ENCODE measurements at places on chromosomes 13 and 19.
A peak's percentile ranks its signal among the peaks of the same experiment; 100 is the strongest.

GRCh38 chr13:44053208-44053607 is 173.5 kb downstream of the LACC1 start:
- no peak for DNase-seq

DNA sequence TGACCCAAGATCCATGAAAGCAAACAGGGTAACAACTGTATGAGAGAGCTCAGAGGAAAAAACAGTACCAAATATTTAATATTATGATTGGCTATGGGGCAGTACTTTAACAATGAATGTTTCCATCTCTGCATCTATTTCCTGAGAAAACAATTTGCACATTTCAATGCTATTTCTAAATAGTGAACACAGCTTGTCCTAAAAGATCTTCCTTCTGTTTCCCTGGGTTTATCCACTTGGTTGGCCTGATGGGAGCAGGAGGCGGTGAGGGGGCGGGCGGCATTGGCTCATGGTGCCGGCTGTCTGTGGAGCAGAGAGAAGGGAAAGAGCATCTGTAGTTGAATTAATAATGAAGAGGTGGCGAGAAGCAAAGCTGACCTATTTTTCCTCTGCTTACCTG is 291.4 kb downstream of the DCLK1 start:
- no peak for DNase-seq

DNA sequence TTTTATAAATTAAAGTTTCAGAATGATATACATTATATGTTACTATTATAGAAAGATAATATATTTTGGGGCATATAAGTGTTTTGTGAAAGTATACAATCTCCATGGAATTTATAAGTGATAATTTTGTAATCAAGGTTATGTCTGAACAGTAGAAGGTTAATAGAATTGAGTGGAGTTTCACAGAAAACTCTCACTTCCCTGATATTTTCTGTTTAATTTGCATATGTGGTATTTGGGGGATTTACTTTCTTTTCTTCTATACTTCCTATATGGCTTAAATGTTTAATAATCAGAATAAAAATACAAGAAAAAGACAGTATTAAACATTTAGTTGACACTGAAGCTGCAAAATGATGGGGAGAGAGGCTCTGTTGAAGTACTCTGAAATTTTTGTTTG is 848.5 kb downstream of the DACH1 start:
- DNase-seq = no peak

GRCh38 chr19:10088949-10089554 is 2.9 kb downstream of the SHFL start:
- no peak for DNase-seq

GRCh38 chr19:17406046-17406886 is 836 bp upstream of the BST2 start:
- DNase-seq = peak; percentile 27

- no peak for DNase-seq
These were observed 6.3 kb downstream of the PTOV1 start for GRCh38 chr19:49857061-49857837.

GRCh38 chr19:40627486-40628279 is 26.5 kb downstream of the LTBP4 start:
- DNase-seq = no peak

- DNase-seq = no peak
These were observed 30.1 kb downstream of the RDH8 start for GRCh38 chr19:10043286-10043927.

Measured in CD4-positive, alpha-beta T cell treated with Interleukin-12 subunit alpha and Interleukin-12 subunit beta, for 1 hour (primary cell).